Activated CD4-positive, alpha-beta T cell treated with anti-CD3 and anti-CD28 coated beads for 4 hours (primary cell): ENCODE measurements at places on chromosomes 1 and 21.
A peak's percentile ranks its signal among the peaks of the same experiment; 100 is the strongest.

DNA sequence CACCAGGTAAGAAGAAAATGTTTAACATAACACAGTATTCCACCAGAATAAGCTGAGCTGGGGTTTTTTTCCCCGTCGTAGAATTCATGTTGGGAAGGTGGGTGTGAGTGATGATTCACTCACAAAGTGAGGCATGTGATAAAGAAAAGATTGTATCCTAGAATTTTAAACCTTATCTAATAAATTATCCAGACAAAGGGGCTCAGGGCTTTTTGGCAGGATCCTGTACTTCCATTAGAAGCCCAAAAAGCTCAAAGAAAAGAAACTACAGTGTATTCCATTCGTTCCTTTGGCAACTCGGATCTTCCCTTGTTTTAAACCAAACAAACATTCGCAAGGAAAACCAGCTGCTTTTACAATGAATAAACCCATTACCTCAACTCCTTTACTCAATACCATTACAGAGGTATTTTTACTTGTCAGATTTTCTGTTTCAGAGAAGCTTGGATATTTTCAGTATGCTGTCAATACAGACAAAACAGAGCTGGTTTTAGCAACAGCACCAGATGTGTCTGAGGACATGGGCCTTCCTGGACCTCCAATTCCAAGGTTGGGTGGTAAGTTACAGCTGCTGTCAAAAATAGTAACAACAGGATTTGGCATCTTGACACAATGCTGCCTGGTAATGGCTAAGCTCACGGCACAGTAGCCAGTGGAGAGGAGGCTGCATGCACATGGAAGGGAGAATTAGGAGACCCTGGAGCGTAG is 159.9 kb upstream of the RUNX1 start:
- DNase-seq: no peak

- no peak for DNase-seq
These were observed 298.7 kb downstream of the TM2D1 start for GRCh38 chr1:61426254-61426653.

- DNase-seq: peak; percentile 58
These were observed 35.8 kb downstream of the SLC2A1 start for GRCh38 chr1:42922687-42923366.

DNA sequence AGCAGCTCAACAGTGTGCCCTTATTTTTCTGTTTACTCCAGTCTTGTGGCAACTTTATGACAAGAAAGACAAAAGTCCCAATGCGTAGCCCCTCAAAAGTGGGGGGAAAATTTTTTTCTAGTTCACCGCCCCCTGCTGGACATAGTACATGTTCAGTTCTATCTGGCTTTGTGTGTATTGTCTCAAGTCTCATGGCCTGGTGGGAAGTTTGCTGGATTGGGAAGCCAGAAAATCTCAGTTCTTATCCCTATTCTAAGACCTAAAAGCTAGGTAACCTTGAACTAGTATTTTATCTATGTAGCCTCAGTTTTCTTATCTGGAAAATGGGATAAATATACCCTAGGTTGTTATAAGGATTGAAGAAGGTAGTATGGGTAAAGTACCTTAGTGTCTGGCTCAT is 55.8 kb upstream of the LDLRAP1 start:
- DNase-seq: peak; percentile 39

- no peak for DNase-seq
These were observed 3.9 kb upstream of the ZBED6 start for GRCh38 chr1:203791498-203791897.

DNA sequence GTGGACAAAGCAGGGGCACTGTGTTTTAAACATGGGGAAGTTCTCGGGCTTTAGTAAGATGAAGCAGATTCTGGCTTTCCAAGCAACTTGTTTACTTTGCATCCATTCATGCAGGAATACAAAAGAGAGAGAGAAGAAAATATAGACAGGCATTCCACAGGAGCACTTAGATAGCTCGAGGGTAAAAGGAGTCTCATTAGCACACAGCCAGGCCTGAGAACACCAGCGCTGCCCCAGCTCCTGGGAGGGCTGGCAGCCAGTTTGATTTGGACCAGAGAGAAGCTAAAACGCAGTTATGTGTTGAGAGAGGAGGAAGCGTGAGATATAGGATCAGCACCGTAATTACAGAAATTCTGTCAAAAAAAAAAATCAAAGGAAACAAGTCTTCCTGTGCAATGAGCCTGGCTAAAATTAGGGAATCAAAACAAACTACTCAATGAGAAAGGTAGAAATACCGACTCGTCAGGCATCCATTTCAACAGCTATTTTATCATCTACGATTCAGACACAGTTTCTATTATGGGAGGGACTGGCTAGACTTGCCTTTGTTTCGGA is 68.2 kb downstream of the CLSTN1 start:
- no peak for DNase-seq

- no peak for DNase-seq
These were observed 50.6 kb upstream of the ZC3H12A start for GRCh38 chr1:37423810-37424209.

DNA sequence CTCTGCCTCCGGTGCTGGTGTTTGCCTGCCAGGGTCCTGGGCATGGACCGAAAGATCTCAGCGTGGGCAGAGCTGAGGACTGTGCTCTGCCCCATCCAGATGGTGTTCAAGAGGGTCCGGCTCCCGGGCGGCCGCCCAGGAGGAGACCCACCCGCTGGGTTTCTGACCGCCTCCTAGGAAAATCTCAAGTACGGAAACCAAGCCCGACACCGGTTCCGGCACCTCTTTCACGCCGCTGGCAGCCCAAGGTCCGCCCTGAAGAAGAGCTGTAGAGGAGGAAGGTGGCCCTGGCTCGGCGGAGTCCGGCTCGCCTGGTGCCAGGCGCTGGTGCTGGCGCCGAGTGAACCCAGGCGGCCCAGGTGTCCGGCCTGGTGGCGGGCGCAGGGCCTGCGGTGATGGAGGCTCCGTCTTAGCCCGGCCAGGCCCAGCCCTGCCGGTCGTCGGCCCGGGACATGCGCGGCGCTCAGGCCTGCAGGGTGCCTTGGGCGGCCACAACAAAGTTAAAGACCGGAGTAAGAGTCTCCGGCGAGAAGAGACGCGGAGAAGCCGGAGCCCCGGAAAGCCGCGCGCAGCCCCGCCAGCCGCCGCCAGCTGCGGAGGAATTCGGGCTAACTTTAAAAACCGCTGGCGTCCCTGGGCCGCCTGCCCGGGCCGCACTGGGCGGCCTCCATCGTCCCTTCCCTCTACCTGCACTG is 1.5 kb downstream of the GRIK3 start:
- DNase-seq: no peak

GRCh38 chr1:159204161-159205141 is at the start of gene ACKR1:
ACKR1 (plus strand) TSS chr1:159204875; CDS start chr1:159204960, 85 bp downstream.
- DNase-seq: no peak

DNA sequence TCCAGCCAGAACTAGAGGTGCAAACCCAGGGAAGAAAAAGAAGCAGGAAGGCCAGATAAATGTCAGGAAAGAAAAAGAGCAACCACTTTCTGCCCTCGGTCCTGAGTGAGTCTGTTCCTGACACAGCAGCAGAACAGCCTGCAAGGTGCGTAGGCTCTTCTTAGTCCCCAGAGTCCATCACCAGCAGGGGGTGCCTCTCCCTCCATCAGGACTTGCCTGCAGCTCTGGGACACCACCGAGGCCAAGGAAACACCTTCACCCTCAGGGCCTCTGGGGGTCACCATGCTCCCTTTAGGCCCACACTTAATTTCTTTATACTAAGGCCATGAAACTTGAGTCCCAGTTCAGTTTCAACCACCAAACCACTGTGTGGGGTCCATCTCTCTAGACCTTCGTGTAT is 43.7 kb upstream of the NFASC start:
- no peak for DNase-seq

DNA sequence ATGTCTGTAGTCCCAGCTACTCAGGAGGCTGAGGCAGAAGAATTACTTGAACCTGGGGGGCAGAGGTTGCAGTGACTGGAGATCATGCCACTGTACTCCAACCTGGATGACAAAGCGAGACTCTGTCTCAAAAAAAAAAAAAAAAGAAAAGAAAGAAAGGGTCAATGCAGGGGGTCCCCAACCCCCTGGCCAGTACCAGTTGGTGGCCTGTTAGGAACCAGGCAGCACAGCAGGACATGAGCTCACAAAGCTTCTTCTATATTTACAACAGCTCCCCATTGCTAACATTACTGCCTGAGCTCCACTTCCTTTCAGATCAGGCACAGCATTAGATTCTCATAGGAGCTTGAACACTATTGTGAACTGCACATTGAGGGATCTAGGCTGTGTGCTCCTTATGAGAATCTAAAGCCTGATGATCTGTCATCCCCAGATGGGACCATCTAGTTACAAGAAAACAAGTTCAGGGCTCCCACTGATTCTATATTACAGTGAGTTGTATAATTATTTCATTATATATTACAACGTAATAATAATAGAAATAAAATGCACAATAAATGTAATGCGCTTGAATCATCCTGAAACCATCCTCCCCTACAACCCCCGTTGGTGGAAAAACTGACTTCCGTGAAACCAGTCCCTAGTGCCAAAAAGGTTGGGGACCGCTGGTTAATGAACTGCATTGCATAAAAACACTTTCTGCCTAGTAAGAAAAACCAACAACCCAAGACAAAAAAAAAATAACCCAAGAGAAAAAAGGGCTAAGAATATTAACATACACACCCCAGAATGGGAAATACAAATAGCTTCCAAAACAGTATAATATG is 2.8 kb downstream of the ZBTB8OS start:
- DNase-seq: peak; percentile 31

DNA sequence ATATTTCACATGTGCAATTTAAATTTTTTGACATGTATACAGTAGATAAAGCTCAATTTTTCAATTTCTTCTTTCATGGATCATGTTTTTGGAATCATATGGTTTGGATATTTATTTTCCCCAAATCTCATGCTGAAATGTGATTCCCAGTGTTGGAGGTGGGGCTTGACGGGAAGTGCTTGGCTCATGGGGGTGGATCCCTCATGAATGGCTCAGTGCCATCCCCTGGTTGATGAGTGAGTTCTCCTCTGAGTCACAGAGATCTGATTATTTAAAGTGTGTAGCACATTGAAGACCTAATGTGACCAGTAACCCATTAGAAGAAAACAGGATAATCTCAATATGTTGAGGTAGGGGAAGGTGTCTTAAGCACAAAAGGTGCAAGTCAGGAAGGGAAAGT is 9.1 kb upstream of the IFI16 start:
- no peak for DNase-seq

DNA sequence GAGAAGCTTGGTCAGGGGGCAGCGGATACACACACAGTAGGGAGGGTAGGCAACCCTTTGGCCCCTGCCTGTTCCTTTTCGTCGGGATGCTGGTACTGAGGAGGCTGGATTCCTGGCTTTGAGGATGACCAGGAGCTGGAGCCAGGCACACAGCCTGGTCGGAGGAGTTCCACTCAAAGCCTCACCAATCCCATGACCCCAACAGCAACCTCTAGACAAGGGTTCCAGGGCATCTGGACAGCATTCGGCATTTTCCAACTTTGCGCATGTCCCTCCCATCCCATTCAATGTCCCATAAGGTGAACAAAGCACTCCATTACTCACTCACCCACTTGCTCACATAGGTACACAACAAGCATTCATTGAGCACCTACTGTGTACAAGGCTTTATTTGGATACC is 42.6 kb upstream of the HMGB4 start:
- DNase-seq: no peak

DNA sequence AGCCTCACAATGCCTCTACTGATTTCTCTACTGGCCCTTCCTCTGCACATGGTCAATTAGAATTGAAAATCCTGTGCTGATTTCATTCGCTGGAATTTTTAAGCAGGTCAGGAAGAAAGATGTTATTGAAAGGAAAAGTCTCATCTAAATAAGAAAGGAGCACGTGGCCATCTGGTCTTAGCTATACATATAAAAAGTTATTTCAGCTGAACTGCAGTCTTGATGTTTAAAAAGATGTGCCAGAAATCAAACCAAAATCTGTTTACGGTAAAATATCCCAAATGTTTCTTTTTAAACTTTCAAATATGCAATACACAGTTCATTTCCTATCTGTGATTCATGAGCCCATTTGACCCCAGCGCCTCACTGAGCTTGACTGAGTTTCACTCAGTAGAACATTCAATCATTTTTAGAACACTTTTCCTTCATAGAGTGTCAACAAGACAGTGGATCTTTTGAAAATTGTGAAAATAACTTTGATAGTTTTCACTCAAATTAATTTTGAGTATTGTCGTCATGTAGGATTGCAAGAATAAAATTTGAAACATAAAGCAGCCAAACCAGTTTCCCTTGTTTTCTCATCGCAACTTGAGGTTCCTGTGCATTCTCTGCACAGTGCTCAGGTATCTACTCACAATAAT is 293.6 kb downstream of the PTPRC start:
- no peak for DNase-seq

DNA sequence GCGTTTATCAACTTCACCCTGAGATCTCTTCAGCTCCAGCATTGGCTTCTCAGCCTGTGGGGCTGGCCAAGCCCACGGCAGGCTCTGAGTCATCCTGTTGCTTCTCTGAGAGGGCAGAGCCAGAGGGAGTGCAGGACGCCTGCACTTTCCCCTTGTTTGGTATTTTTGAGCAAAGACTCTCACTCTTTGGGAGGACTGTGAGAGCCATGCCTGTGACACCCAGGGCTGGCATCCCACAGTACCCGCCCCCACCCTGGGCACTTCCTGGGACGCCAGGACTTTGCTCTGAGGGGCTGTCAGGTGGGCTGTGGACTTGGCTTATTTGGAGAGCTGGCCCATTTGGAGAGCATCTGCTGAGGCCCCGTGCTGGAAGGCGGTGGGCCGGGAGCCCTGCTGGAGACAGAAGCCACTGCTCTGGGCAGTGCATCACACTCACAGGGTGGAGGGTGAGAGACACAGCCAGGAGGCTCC is 37.4 kb downstream of the VANGL1 start:
- no peak for DNase-seq

- DNase-seq: no peak
These were observed 45.3 kb downstream of the KCNC4 start for GRCh38 chr1:110255392-110255787.

DNA sequence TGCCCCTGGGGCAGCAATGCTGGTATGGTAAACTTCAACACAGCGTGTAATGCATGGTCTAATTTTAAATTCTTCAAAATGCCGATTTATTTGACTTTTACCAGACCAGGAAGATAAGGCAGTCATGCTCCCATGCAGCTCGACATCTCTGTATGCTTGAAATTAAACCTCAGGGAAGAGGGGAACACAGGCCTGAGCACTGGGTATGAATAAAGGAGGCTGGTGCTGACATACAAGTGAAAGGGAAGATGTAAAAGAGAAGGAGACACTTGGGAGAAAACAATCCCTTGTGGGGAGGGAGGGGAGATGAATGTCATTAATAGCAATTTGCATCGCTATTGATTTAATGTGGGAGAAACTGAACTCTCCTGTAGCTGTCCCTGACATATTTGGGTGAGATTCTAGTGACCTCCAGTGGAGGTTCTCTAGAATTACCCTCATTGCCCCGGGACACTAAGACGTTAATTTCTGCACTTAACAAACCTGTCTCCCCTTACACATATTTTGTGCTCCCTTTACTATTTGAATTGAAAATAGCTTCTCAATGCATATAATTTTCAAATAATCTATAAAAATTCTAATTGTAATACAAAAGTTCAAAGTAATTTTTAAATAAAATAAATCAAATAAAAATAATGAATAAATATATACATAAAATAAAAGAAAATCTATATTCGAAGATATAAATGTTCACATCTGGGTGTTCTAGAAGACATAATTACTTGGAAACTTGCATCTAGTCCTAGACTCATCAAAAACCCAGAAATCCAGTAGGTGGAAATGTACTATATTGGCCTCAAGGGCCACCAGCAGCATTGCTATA is 283.1 kb downstream of the LMX1A start:
- DNase-seq: no peak

- no peak for DNase-seq
These were observed 290.0 kb downstream of the OMA1 start for GRCh38 chr1:58256546-58256945.

GRCh38 chr1:179146911-179147310 is 65.0 kb downstream of the TOR3A start:
- DNase-seq: no peak

- no peak for DNase-seq
These were observed 777 bp downstream of the NUDT17 start for GRCh38 chr1:145846201-145846612.
